ENCODE measurements at places on chromosomes 3 and 15.
A peak's percentile ranks its signal among the peaks of the same experiment; 100 is the strongest.

GRCh38 chr3:151552589-151552988 is 91.7 kb upstream of the IGSF10 start:
- no peaks in the 10 kb centered on the region for H3K4me1 ChIP-seq
- H3K4me3 ChIP-seq, result no peak overlapping the region
- no peak for DNase-seq
- H3K36me3 ChIP-seq, result no peaks in the 10 kb centered on the region
- no peaks in the 10 kb centered on the region for H3K27me3 ChIP-seq
- H3K27ac ChIP-seq, result no peak overlapping the region

DNA sequence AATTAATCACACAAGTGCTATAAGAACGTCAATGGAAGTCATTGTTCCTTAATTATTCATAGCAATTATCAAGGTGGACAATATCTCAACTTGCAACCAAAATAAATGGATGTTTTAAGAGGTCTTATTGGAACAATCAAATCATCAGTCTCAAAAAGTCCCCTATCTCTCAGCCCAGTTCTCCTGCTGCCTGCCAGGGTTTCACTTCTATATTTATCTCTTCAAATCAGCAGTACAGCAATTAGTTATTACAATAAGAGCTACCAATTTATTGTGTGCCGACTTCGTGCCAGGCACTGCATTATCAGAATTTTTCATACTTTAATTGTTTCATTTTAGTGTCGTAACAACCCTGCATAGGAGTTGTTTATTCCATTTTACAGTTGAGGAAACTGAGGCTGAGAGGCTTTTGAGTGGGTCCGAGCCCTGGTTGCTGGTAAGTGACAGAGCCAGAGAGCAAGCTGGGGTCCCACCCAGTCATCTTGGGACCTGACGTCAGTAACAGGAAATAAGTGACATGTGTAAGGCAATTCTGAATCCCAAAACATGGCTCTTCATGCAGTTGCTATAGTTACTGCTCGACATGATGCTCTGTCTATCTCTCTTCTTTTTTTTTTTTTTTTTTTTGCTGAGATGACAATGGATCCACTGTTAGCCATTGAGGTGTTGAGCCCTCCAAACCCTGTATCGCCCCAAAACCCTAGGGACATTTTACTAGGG is 8.8 kb upstream of the KCTD6 start:
- H3K4me3 ChIP-seq, result no peak overlapping the region
- H3K27me3 ChIP-seq, result peaks cover 40% of the 10 kb centered on the region
- no peak overlapping the region for H3K27ac ChIP-seq
- peaks cover 6% of the 10 kb centered on the region for H3K4me1 ChIP-seq
- no peak for DNase-seq
- H3K36me3 ChIP-seq, result no peaks in the 10 kb centered on the region

DNA sequence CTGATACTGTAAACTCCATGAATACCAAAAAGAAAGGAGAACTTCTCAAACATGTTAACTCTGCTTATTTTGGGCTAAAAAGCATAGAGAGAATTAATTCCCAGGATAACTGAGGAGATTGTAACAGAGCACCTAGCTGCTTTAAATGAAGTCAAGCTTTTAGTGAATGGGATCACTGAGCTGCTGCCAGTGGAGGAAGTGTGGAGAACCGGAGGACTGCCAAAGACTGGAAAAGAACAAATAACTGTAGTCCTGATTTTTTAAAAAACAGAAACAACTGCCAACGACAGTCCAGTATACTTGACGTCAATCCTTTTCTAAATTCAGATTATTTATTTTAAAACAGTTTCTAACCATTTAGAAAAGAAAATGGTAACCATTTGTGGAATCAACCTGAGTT is 3.3 kb downstream of the C3orf70 start:
- no peak for DNase-seq
- peaks cover 32% of the 10 kb centered on the region for H3K27me3 ChIP-seq

DNA sequence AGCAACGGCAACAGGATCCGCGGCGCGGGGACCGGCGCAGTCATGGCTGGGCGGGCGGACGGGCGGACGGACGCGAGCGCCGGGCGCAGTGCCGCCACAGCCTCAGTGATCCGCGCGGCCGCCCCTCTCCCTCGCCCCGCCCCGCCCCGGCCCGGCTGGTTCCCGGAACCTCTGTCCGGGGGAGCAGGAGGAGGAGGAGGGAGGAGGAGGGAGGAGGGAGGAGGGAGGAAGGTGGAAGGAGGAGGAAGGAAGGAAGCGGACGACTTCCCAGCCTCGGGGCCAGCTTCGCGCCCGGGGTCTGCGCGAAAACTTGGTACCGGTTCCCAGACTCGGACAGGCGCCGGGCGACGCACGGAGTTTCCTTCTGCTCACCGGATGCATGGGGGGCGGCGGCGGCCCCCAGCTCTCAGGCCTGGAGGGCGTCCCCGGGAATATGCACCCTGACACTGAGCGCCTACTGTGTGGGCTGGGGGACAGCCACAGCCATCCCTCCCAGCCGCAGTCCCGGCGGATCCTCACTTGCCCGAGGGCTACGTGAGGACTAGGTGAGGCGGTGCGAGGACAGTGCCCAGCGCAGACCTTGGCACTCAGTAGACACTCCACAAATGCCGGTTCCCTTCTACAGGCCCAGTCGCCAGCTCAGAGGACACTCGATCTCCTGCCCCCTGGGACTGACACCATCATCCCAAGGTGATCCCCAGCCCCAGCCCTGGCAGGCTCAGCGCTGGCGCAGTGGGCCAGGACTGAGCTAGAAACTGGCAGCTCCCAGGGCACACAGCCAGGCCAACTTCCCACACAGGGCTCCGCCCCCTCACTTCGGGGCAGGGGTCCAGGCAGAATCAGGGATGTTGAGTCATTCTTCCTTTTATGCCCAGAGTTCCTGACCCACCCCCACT is at the start of gene SHISA5:
Gene SHISA5, minus strand, starts transcription at position 124 of the 896 bp plus-strand sequence. Its CDS starts 80 bp downstream, at position 44.
- no peaks in the 10 kb centered on the region for H3K27me3 ChIP-seq
- H3K4me3 ChIP-seq, result peak within 1 kb of the TSS; percentile 76
- peaks cover 7% of the 10 kb centered on the region for H3K36me3 ChIP-seq
- H3K4me1 ChIP-seq, result peaks cover 38% of the 10 kb centered on the region

DNA sequence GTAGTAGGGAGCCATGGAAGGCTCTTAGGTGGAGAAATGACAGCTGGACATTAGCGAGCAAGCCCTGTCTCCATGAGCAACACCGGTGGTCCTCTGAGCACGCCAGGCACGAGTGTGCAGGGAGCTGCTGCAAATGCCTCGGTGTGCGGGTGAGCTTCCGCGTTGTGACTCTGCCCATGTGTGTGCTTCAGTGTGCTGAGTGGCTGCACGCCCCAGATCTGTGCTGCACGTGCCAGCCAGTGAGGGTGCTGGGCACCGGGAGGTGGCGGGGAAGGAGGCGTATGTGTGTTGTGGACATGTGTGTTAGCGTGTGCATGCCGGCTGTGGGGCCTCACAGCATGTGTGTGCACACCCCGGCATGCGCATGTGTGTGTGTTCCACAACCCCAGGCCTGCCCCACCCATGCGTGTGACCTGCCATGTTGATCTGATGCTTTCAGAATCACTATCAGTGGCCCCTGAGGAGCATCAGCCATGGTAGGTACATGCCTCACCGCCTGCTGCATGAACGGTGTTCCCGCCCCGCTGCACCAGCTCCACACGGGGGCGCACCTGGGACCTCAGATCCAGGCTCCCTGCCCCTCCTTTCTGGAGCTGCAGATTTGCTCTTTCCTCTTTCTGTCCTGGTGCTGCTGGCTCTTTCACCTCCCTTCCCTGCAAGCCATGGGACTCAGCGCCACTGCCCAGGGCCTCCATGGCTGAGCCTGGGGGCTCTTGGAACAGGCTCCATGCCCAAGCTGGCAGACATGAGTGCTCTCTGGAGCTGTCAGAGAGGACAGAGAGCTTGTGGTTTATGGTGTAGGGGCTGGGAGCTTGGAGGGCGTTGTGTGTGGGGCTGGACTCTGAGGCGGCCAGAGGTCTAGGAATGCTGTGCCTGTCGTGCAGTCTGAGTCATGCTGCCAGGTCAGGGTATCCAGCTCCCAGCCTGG is 169.4 kb downstream of the TBC1D2B start:
- H3K27ac ChIP-seq, result no peak overlapping the region
- no peak overlapping the region for H3K4me3 ChIP-seq
- no peak for DNase-seq
- no peaks in the 10 kb centered on the region for H3K27me3 ChIP-seq
- H3K4me1 ChIP-seq, result no peaks in the 10 kb centered on the region

DNA sequence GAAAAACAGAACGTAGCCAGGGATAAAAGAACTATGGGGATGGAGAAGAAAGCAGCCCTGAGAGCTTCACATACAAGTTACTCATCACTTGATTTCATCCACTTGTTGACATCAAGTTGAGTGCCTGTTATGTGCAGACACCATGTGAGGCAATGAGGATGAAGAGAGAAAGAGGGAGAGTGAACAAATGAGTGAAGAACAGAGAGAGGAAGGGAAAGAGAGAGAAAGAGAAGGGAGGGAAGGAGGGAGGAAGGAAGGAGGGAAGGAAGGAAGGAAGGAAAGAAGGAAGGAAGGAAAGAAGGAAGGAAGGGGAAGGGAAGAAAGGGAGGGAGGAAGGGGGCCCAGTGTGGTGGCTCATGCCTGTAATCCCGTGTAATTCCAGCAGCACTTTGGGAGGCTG is 72.3 kb upstream of the SMAD3 start:
- peaks cover under 1% of the 10 kb centered on the region for H3K36me3 ChIP-seq
- no peak overlapping the region for H3K27ac ChIP-seq
- no peaks in the 10 kb centered on the region for H3K4me1 ChIP-seq
- no peak overlapping the region for H3K4me3 ChIP-seq

- no peaks in the 10 kb centered on the region for H3K4me1 ChIP-seq
- H3K4me3 ChIP-seq, result no peak overlapping the region
- H3K27me3 ChIP-seq, result peaks cover 2% of the 10 kb centered on the region
- no peak for DNase-seq
These were observed 161.9 kb downstream of the WNT7A start for GRCh38 chr3:13718000-13718399.

DNA sequence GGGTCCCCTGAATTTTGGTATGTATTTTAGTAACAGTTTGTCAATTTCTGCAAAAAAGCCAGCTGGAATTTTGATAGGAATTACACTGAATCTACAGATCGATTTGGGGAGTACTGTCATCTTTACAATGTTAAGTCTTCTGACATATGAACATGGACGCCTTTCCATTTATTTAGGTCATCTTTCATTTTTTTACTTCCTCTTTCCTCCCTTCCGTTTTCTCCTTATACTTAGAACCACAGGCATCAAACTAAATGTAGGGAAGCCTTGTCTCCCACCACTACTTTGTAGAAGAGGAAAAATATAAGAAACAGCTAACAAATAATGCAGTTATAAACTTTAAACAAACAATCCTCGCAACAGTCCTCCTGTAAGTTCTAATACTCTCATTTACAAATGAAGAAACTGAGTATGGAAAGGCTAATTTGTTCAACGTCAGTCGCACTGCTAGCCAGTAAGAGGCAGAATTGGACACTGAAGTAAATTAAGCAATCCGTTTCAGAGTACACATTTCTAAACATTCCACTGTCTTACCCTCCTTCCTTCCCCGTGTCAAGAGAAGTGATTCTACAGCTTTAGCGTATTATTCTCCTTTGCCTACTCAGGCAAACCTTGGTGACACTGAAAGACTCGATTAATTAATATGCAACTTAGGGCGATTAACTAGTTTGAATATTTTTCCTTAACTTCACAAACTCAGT is 25.6 kb downstream of the RHOA start:
- no peaks in the 10 kb centered on the region for H3K27me3 ChIP-seq
- H3K27ac ChIP-seq, result peak overlapping the region; percentile 67
- no peak for DNase-seq
- H3K4me1 ChIP-seq, result peaks cover 13% of the 10 kb centered on the region

All from activated T-helper 2 cell treated with anti-CD3 and anti-CD28 coated beads, Interferon-gamma antibody, Interleukin-2, Interleukin-4, amounts not matched to agents 10 μg/mL and 5 μg/mL and 100 μg/mL, durations not matched to agents 14 hours and 24 hours and 36 hours (primary cell).